ENCODE measurements at places on chromosomes 1 and 21.

GRCh38 chr1:162204129-162204822, 134.8 kb downstream of the NOS1AP start:
- DNase-seq, result no peak

DNA sequence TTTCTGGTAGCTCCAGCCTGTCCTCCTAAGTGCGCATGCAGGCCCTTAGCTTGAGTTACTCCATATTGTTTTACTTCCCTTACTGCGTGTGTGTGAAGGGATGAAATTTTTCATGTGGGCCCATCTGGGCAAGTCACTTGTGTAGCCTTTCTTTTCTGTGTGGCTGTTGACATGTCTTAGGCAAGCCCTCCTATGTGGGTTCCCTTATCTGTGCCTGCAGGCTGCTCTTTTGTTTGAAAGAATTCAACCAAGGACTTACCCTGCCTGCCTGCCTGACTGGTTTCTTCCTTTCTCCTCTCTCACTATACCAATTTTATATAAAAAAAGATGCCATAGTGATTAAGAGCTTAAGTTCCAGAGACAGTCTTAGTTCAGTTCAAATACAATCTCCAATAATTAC, 249.3 kb downstream of the ATG4C start:
- no peak for DNase-seq

GRCh38 chr1:118934706-118935105, 53.4 kb downstream of the TBX15 start:
- DNase-seq, result no peak

- no peak for DNase-seq
Observed at GRCh38 chr1:82507011-82507410, 706.3 kb downstream of the ADGRL2 start.

GRCh38 chr1:51442198-51442597, 76.9 kb downstream of the EPS15 start:
- no peak for DNase-seq

- DNase-seq, result no peak
Observed at GRCh38 chr1:150621497-150622302, 7.7 kb downstream of the ENSA start.

DNA sequence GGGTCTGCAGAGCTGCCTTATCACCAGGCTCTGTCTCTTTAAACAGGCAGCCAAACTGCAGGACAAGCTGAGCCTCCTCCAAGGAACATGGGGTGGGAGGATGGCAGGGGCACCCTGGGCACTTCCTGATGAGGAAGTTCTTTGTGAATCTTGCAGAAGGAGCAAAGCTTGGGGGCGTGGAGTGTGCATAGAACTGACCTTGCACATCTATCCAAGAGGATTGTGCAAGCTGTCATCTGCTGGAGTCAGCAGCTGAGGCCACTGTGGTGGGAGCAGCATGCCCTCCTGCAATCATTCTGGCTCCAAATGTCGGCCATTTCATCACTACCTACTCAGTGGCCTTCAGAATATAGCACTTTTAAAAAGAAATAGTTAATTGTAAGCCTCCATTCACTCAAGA, 182.2 kb downstream of the AJAP1 start:
- DNase-seq, result no peak

All from glomerular endothelial cell (primary cell).